ENCODE measurements at places on chromosomes 1 and 21.

GRCh38 chr21:39644062-39644560, 31.4 kb downstream of the B3GALT5 start:
- DNase-seq = no peak

DNA sequence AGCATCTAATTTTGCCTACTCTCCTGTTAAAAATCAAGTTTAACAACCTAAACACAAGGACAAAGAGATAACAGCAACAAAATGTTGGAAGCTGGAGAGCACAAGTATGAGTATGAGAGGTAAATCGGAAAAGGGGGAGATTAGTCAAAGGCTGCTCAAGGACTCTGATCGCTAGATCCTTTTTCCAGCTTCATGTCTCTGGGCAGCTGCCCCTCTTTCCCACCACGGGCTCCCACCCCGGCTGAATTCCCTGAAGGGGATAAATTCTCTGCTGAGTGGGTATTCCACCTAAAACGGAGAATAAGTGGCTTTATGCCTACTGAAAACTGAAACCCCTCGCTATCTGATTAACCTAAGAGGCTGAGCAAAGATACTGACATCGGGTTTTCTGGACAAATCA, 696 bp upstream of the CTBS start:
- DNase-seq = no peak

DNA sequence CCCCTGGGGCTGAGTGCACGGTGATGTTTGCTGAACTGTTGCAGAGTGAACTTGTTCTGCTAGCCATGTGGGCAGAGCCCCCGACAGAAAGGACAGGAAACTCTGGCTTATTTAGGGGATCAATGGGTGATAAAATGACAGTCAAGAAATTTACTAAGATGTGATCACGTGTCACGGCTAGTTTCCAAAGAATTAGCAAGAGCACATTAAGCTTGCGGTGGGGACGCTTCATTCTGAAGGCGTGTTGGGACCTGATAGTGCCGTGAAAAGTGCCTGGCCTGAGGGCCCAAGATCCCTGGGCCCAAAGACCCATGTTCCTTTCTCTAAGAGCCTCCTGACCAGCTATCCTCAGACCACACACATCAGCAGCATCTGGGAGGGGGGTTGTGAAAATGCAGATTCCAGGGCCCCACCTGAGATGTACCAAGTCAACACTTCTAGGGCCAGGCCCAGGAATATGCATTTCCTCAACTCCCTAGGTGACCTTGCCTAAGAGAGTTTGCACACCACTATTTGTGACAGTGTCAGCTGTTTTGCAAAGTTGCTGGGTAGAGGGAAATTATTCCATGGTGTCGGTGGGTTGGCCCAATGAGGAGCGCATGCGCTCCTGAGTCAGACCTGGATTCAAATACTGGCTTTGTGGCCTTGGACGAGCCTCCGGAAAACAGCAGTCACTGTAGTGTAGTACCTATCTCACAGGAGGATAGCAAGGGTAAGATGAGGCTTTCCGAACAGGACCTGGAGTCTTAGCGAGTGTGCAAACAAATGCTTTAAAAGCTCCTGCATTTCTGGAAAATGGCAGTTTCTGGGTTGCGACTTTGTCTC, 77.5 kb downstream of the SPSB1 start:
- no peak for DNase-seq

DNA sequence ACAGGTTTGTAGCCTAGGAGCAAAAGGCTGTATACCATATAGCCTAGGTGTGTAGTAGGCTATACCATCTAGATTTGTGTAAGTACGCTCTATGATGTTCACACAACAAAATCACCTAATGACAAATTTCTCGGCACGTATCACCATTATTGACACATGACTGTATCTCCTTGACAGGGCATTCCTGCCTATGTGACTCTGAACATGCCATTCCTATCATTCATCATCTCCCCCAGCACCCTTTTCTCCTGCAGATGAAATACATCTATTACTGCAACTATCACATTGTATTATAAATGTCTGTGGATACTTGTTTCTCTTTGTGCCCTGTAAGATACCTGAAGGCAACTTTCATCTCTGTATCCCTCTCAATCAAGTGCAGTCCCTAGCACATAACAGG, 29.9 kb downstream of the TP53BP2 start:
- DNase-seq = no peak

DNA sequence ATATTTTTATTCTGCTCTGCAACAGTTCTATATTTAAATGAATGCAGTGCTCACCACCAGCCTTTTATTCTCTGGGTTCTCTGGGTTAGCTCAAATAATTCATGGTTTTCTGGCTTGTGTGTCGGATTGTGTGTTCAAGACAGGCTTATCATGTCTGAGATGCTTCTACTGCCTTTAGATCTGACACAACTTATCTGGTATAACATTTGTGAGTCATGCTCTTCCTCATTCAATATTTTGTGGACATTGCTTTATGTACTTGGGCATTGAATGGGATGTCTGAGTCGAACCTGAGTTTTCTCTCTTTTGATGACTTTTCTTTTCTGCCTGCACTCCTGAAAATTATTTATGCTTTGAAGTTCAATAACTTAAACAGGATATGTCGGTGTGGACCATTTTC, 17.6 kb upstream of the PKP1 start:
- no peak for DNase-seq

- DNase-seq = no peak
Measured at GRCh38 chr1:97451944-97452343, 468.9 kb downstream of the DPYD start.

- no peak for DNase-seq
Measured at GRCh38 chr1:17574516-17574915, 35.0 kb downstream of the ARHGEF10L start.

DNA sequence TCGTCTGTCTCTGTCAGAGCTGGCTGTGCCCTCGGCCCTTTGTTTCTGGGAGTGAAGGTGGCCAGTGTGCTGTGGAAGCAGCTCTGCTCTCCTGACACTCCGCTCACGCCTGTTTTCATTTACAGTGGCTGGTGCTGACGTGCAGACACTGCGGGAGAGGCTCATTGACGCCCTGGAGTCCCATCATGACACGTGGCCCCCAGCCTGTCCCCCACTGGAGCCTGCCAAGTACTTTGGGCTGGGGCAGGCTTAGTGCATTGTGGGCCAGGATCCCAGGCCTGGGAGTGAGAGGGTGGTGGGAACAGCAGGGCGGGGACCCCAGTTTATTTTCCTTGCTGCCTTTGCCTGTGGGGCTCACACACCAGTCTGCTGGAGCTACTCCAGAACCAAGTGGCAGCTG, 21.1 kb downstream of the QSOX1 start:
- no peak for DNase-seq

GRCh38 chr1:167641786-167642500, 11.9 kb downstream of the RCSD1 start:
- no peak for DNase-seq

- no peak for DNase-seq
Measured at GRCh38 chr1:4965346-4966075, 311.1 kb downstream of the AJAP1 start.

DNA sequence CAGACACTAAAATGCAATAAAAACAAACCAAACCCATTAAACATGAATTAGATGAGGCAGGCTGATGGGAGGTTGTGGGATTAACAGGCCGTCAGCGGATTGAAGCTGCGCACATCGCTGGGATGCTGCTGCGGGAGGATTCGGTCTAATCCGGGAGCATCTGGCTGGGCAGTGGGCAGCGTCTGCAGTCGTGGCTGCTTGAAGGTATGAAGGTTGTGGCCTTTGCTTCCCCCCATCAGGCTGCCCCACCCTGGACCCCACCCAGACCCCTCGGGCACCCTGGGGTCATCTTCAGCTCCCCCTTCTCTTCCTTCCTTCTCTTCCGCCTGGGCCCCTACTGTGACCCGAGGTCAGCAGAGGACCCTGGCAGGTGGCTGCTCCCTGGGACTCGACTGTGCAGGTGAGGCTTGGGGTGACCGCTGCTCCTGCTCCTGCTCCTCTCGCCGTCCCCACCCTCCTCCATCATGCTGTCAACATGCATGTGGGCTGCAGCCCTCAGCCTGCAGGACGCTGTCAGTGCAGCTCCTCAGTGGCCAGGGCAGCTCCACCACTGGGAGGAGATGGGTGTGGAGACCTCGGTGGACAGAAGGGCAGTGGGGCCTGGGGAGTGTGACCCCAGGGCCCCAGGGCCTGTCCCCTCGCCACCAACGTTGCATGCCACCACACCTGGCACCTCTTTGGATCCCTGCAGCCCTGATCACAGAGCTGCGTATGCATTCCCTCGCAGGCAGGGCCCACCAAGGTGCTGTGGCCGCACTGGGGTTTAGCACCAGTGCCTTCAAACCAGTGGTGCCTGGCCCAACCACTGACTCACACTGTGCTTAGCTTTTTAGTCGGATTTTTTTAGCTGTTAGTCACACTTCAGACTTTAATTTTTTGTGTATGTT, 112.2 kb upstream of the COL6A1 start:
- no peak for DNase-seq

DNA sequence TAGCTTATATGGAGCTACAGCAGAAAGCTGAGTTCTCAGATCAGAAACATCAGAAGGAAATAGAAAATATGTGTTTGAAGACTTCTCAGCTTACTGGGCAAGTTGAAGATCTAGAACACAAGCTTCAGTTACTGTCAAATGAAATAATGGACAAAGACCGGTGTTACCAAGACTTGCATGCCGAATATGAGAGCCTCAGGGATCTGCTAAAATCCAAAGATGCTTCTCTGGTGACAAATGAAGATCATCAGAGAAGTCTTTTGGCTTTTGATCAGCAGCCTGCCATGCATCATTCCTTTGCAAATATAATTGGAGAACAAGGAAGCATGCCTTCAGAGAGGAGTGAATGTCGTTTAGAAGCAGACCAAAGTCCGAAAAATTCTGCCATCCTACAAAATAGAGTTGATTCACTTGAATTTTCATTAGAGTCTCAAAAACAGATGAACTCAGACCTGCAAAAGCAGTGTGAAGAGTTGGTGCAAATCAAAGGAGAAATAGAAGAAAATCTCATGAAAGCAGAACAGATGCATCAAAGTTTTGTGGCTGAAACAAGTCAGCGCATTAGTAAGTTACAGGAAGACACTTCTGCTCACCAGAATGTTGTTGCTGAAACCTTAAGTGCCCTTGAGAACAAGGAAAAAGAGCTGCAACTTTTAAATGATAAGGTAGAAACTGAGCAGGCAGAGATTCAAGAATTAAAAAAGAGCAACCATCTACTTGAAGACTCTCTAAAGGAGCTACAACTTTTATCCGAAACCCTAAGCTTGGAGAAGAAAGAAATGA, 37.6 kb downstream of the CENPF start:
- DNase-seq = no peak

DNA sequence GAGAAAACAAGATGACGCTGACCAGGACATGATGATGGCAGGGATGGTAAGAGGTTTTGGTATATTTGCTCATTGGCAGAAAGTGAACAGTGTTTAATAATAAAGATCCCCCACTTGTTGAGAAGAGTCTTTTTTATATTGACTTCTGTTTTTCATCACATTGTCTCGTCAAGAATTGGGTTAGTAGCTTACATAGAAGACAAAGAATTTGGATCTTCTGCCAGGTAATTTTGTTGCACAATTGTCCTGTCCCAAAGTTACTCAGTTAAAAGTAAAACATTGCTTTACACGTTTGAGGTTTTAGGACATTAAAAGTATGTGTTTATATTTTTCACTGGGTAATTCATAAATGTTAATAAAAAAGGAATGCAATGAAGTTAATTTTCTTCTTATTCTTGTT, 48.3 kb upstream of the LAMC2 start:
- DNase-seq = no peak

- no peak for DNase-seq
Measured at GRCh38 chr1:183980951-183981525, 56.5 kb downstream of the COLGALT2 start.

DNA sequence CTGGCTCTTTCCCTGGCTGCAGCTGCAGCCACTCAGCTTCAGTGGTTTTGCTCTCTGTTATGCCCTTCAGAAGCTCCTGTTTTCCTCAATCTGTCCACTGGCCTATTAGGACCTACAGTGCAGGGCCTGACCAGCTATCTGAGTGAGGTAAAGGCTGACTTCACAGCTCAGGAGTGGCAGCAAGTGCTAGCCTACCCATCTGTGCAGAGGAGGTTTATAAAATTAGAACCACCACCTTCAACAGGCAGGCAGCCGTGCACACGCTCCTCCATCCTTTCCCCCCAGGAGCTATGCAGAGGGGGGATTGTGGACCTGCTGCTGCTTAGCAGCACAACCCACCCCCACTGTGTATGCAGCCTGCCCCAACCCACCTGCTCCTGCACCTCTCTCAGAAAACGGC, 8.3 kb downstream of the ADAR start:
- DNase-seq = no peak

GRCh38 chr21:37753122-37753599, 163.1 kb downstream of the KCNJ6 start:
- DNase-seq = no peak

DNA sequence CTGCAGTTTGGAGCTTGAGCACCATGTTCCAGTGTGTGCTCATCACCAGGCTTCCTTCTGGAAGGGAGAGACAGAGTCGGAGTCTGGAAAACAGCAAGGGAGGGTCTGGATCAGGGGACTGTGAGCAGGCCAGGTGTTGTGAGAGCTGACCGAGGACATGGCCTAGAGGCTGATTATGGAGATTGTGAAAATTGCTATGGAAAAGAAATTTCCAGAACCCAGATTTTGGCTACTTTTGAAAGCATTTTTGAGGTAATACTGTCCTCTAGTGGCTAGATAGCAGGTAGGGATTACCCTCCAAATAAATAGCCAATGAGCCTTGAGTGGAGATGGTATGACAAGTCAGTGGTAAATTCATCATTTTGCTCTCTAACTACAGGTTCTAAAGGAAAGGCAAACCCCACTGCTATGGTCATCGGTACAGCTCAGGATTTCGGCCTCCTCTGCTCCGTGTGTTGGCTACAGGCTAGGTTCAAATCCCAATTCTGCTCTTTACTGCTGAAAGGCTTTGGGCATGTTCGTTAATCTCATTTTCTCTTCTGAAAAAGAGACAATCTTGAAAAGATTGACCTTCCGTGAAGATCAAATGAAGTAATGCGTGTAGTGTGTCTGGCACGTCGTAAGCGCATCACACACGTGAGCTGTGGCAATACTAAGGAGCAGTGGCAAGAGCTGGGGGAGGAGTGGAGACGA, 1.0 kb upstream of the HAO2 start:
- no peak for DNase-seq

GRCh38 chr1:248814351-248814750, 11.4 kb downstream of the SH3BP5L start:
- no peak for DNase-seq

DNA sequence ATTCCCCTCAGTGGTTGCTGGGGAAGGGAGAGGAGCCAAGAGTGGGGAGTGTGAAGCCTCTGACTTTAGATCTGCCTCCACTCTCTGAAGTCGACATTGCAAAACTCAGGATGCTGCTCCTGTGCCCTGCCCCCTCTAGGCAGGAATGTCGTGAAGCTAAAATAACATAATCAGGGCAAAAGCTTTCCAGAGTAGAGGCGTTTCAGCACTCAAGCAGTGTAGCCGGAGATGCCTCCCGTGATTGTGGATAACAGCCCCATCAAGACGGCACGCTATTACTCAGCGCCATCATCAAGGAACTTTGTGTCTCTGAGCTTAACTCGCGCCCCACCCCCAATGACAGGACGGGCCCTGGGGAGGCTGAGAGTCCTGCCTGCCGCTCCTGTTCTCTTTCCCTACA, 60.0 kb downstream of the FBXO2 start:
- DNase-seq = no peak

DNA sequence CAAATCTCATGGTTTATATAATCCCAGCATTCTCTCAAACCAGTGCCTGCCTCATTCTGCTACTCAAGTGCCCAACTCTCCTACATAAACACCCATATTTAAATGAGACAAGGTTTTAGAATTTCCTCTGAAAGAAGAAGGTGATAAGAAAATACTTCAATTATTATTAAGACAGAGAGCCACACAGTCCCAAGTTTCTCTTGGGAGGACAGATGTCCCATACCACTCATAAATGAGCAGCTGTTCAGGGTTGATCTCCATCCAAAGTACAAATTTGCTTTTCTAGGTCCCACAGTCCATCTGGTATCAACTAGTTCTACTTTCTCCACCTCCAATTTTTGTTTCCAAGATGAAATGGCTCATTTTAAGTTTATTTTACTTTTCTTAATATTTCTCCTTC, 11.3 kb downstream of the DCAF8 start:
- no peak for DNase-seq

Data from stimulated activated CD4-positive, alpha-beta T cell treated with anti-CD3 and anti-CD28 coated beads, Interleukin-2, amount 100 ng/mL, for 4 hours (primary cell).